ENCODE measurements at places on chromosomes 3 and 15. TPM values are rescaled to one million over a fixed set of nuclear protein-coding genes. Genes with fewer than 3 reads are reported as not detected.

Gene CMTM7
- total RNA-seq, result not detected

Gene TEX264
- total RNA-seq, result 35.9 TPM

- DNase-seq, result no peak
These were observed 15.6 kb downstream of the KBTBD13 start for GRCh38 chr15:65091946-65092770.

DNA sequence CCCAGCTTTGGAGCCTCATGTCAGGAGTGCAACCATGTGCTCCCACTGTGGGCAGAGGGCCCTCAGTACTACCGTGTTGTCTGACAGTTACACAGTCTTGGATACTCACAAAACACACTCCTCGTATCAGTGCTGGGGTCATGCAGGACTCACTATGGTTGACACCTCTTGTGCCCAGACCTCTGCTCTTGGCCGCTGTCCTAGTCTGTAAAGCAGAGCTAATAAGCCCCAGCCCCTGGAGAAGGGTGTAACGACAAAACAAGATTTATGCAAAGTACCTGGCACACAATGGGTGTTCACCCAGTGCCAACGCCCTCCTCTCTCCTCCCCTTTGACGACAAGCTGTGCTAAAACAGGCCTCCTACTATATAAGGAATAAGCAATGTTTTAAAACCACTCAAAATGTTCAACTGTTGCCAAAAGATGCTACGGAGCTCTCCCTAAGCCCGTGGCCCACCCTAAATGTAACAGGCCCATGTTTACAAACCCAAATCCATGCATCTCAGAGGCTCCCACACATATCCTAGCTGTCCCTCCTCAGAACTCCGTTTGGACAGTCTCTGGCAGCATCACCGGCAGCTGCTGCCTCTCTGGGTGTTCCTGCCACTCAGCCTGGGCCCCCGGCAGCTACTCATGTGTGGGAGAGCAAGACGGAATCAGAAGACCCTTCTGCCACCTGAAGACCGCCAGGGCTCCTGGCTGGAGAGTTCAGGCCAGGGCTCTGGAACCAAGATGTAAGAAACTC lies 65.8 kb downstream of the MRPL46 start:
- DNase-seq, result no peak

Measured in MG63 (cell line).